Activated T-helper 9 cell treated with anti-CD3 and anti-CD28 coated beads, Interleukin-2, amount 50 U/mL, for 16 hours (primary cell): ENCODE measurements at places on chromosomes 11 and 22.

DNA sequence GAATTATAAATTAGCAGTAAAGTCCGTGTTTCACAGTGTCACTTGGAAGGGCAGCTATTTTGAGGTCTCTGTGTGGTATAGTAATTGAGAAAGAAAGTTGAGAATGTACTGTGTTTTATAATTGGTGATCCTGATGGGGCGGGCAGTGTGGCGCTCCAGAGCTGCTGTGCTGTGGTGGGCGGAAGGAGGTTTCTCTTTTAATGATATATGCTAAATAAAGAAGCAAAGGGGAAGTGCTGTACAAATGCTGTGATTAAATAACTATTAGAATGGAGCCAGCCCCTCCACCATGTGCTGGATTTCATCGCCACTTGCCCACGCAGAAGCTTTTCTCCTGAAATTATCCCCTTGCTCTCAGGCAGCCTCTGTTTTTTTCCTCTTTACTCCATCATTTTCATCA is 24.6 kb downstream of the ATXN10 start:
- DNase-seq, result no peak

DNA sequence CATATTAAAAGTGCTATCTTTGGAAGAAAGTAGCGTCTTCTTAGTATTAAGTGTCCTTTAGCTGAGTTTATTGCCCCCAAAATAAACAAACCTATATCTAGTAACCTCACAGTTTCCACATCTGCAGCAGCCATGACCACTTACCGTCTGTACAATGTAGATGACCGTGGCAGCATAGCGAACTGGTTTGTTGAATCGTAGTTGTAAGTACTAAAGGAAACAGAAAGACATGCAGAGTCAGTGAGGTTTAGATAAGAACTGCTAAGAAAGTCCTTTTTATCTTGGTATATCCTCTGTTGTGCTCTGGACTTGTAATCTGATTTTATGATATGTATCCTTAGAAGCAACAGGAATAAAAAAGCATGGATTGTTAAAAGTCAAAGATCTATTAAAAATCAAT is 9.4 kb downstream of the SLC5A12 start:
- DNase-seq, result no peak

GRCh38 chr11:119755356-119756071 is 26.5 kb upstream of the NECTIN1 start:
- no peak for DNase-seq

- peak; percentile 18 for DNase-seq
Measured at GRCh38 chr22:38176170-38176741, 5.4 kb downstream of the PLA2G6 start.

DNA sequence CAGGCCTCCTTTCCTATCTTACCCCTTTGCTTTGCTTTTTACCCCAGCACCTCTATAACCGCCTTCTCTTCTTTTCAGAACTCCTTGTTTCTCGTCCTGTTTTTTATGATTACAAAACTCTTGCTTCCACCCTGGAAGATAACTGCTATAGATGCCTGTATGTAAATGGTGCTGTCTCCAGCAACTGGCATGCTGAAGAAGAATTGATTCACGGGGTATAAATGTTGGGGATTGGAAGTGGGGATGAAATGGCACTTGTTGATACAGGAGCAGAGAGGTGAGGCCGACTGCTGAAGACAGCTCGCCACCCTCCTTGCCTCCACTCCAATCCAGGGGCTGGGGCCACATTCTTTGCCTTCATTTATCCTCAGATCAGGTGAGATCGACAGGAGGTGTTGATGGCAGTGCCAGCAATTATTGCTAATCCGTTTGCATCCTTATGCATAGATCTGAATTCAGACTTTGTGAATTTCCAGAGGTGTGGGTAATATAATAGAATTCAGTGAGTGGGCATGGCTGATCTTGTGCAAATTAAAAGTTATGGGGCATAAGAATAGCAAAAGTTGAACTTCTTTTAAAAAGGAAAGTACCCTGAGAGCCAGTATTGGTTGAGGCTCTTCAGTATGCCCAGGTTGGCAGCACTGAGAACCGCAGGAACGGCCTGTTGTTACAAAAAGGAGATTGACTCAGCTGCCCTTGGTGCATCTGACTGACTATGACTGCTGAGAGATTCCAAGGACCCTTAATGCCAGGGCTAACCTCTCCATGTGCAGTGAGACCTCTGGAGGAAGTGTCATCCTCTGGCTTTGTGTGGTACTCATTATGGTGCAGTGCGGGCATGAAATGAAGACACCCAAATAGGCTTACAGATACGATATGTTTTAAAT is 5.3 kb downstream of the NEAT1 start:
- no peak for DNase-seq

GRCh38 chr22:17773606-17774205 is 563 bp downstream of the BID start:
- peak; percentile 62 for DNase-seq

- DNase-seq, result no peak
Measured at GRCh38 chr22:25953276-25953675, 211.3 kb downstream of the MYO18B start.

DNA sequence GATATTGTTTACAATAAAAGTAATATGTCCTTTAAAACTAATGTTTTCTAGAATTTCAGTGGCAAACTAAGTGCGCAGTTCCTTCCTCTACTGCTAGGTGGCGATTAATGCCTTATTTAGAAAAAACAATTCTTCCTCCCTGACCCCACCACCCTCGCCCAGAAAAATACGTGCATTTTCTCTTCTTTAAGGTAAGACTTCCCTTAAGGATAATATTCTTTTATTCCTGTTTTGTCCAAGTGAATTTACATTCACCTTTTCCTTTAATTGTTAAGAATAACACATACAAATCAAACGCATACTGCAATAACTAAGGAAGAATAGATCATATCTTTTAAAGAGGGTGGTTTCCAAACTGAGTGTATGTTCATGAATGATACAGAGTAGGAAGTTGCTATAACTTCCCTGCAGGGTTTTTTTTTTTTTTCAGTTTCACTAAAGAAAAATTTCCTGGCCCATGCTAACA is 17.0 kb upstream of the PSMA1 start:
- peak; percentile 14 for DNase-seq

- DNase-seq, result no peak
Measured at GRCh38 chr11:57597461-57597915, at the start of gene SERPING1. SERPING1 (plus strand) TSS chr11:57597685; CDS start chr11:57598271, 586 bp downstream.

GRCh38 chr22:29886596-29886995 is 3.6 kb downstream of the MTMR3 start:
- no peak for DNase-seq

- DNase-seq, result no peak
Measured at GRCh38 chr22:47249370-47249928, 487.0 kb downstream of the TBC1D22A start.

DNA sequence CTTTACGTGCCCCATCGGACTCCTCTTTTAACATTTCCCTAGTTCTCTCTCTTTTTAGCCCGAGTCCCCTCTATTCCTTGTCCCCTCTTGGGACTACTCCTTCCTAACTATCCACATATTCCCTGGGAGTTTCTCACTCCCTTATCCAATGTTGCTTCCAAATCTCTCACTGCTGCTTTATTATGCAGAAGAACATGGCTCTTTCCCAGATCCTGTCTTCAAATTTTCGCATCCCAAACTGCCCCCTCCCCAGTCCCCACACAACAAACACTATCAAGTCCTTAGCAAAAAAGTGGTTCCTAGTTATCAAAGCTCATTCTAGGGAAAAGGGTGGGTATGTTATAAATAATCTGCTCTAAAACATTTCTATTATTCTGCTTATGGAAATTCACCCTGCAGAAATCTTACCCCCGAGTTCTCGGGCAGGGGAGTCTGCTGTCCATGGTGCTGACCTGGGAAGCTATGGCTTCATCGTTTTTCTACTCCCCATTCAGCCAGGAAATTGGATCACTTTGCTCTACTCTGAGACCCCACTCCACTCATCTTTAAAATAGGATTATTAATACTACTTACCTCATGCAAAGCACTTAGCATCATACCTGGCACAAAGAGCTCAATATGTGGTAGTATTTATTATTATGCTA is 393.5 kb downstream of the BUD13 start:
- no peak for DNase-seq

DNA sequence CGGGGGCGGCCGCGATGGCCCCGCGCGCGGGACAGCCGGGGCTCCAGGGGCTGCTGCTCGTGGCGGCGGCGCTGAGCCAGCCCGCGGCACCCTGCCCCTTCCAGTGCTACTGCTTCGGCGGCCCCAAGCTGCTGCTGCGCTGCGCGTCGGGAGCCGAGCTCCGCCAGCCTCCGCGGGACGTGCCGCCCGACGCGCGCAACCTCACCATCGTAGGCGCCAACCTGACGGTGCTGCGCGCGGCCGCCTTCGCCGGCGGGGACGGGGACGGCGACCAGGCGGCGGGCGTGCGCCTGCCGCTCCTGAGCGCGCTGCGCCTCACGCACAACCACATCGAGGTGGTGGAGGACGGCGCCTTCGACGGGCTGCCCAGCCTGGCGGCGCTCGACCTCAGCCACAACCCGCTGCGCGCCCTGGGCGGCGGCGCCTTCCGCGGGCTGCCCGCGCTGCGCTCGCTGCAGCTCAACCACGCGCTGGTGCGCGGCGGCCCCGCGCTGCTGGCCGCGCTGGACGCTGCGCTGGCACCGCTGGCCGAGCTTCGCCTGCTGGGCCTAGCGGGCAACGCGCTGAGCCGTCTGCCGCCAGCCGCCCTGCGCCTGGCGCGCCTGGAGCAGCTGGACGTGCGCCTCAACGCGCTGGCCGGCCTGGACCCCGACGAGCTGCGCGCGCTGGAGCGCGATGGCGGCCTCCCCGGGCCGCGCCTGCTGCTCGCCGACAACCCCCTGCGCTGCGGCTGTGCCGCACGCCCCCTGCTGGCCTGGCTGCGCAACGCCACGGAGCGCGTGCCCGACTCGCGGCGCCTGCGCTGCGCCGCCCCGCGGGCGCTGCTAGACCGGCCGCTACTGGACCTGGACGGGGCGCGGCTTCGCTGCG is 697 bp downstream of the TPBGL start:
- peak; percentile 81 for DNase-seq

DNA sequence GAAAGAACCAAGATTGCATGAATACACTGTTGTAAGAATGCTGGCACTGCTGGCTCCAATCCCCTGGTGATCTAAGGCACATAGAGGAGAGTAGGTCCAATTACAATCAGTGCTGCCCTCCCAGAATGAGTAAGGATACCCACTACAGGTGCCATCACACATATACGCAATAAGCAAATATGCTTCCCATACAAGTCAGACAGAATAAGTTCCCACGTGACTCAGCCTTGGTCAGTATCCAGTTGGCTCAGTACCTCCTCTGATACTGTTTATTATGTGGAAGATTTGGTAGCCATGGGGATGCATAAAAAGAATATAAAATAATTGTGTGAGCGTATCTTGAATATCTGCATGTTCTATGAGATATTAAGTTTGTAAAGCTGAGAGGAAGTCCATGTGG is 8.9 kb upstream of the OR2D3 start:
- no peak for DNase-seq

DNA sequence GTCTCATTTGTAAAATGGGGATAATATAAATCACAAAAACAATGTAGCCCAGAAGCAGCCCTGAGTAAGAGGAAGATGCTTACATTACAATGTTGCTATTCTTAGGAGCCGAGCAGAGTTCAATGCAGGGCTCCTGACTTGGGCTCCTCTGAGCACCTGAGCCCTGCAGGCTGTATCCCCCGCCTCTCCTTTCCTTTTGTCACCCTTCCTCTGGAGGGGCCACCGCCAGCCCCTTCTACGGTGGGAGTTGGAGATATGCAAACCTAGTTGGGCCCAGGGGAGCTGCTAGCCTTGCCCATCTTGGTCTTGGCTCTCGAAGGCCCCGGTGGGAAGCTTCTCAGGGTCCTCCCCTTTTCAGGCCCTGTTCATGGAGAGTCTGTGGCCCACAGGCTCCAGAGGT is 8.4 kb upstream of the CSNK1E start:
- no peak for DNase-seq

DNA sequence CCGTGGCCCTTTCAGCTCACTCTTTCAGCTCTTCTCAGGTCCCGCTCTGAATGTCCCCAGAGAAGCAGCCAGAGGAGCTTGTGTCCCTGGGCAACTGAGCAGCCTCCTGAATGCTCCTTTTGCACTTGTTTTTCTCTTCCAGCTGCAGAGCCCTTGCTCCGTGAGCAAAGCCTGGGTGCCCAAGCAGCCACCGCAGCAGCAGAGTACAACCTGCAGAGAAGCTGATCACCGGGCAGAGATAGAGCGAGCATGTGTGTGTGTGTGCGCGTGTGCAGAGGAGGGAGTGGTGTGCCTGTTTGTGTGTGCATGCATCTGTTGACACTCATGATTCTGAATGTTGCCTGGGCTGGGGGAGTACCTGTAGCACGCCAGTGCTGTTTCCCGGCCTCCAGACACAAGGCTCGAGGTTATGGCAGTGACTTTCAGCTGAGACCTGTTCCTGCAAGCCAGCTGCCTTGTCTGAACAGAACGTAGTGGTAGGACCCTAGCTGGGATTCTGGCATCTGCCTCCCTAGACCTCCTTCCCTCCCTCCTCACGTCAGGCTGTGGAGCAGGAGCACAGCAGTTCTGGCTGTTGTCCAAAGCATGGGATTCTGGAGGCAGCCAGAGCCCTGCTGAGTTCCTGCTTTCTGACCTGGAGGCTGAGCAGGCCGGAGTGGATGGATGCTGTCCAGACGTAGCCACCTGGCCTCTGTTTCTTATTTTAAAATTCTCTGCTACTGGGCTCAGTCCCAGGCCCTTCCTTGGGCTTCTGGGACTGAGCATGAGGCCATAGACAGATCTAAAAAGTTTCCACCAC is 4.5 kb upstream of the MAPK8IP1 start:
- DNase-seq, result no peak

DNA sequence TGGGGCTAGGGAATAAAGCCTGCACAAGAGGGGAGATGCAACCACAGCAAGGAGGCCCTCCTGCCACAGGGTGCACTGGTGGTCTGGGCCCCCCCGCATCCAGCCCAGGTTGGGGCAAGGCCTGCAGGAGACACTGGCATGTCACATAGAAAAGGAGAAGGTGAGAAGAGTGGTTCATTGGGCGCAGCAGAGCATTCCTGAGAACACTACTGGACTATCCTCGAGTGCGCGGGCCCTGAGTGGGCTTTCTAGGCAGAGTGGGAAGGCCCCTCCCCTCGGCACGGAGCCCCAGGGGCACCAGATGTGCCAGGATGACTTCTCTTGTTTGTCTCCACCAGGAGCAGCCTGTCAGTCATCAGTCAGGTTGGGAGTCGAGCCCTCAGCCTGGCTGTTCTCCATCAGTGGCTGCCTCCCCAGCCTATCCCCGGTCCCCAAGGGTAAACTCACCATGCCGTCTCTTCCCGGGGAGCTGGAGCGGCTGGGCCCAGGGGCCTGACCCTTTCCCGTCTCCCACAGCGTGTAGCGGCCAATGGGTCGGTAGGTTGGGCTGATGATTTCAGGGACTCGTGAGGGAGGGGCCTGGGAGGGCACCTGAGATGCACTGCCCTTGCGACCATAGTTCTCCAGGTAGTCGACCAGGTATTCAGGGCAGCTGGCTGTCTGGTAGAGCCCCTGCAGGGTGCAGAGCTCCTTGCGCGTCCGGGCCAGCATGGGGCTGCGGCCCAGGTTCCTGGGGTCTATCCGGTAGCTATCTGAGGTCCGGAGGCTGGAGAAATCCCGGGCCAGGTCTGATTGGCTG is 9.0 kb downstream of the USP2 start:
- no peak for DNase-seq

GRCh38 chr11:78359921-78360320 is 57.7 kb downstream of the GAB2 start:
- DNase-seq, result no peak

- no peak for DNase-seq
Measured at GRCh38 chr11:88131764-88132470, 43.3 kb downstream of the RAB38 start.
